NCI-H2081 (cell line): ENCODE measurements at places on chromosomes 1 and 21.

- no peak for DNase-seq
Observed at GRCh38 chr21:44548381-44548780, 2.9 kb downstream of the KRTAP10-2 start.

- DNase-seq = no peak
Observed at GRCh38 chr1:107704911-107705310, 260.1 kb downstream of the VAV3 start.

GRCh38 chr1:146022403-146023127, 1.0 kb upstream of the HJV start:
- no peak for DNase-seq

- no peak for DNase-seq
Observed at GRCh38 chr1:66452982-66453381, 81.0 kb upstream of the SGIP1 start.

DNA sequence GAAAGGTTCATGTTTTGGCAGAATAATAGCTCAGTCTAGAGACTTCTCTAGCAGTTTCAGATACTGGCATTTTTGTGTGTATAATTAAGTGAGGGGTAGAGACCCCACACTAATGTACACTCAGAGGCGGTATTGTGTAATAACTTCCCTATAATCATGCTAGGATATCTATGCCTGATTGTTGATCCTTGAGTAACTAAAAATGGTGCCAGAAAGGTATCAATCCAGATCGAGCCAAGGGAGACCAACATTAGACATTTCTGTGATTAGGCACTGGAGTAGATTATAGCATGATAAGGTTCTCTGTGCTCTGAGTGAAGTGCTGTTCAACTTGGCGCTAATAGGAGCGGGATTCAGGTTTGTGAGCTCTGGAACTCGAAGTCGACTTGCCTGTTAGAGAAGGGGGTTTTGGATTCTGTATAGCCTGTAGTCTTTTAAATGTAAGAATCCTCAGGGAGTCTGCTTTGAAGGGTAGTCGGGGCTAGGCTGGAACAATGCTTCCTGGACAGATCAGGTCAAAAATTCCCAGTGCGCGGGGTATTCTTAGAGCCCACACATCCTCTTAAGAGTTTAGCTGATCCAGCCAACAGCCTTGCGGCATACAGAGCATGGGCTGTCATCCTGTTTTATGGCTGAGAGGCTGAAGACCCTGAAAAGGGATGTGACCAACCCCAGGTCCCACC, 24.2 kb downstream of the MAN1C1 start:
- DNase-seq = no peak
